ENCODE measurements at places on chromosomes 5 and 9. TPM values are rescaled to one million over a fixed set of nuclear protein-coding genes. Genes with fewer than 3 reads are reported as not detected.

GRCh38 chr9:133892193-133892920, 99.8 kb downstream of the VAV2 start:
- no peak for DNase-seq

- no peak for DNase-seq
These were observed 586.4 kb downstream of the TAF11L14 start for GRCh38 chr5:18220631-18221030.

GRCh38 chr9:89277454-89277853, 33.5 kb upstream of the CKS2 start:
- DNase-seq, result peak; percentile 61

- DNase-seq, result no peak
These were observed 23.9 kb upstream of the TERT start for GRCh38 chr5:1318659-1319251.

GRCh38 chr9:132647806-132648205, 22.0 kb downstream of the DDX31 start:
- no peak for DNase-seq

- DNase-seq, result no peak
These were observed 99.4 kb downstream of the TMEM215 start for GRCh38 chr9:32882705-32883104.

DNA sequence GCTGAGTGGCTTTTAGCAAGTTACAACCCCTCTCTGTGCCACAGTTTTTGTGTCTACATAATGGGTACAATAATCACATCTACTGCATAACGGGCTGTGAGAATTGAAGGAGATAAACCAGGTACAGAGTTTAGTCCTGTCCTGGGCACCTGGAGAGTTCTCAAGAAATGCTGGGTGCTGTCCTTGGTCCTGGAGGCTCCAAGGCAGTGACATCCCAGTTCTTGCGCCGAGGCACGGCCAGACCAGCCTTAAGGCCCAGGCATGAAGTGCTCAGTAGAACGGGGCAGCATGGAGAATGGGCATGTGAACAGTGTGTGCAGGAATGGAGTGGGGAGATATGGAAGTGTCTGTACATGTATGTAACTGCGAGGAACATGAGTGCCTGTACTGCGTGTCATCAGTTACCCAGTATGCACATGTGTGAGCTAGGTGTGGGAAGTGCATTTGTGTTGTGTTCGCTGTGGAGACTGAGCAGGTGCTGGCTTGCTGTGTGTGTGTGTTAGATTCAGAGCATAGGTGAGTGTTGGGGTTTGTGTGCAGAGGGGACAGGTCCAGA, 6.3 kb upstream of the UNC5A start:
- peak; percentile 34 for DNase-seq

LIX1 gene
- total RNA-seq, result not detected

CORO2A gene
- total RNA-seq, result 0.36 TPM

Data from fibroblast of the aortic adventitia (primary cell).